ENCODE measurements at places on chromosomes 12 and 14.

GRCh38 chr12:86721713-86722397 lies 465.7 kb upstream of the MGAT4C start:
- no peak for DNase-seq

GRCh38 chr12:46461459-46461858 lies 88.9 kb upstream of the SLC38A2 start:
- DNase-seq: no peak

- DNase-seq: no peak
Measured at GRCh38 chr12:106780010-106780631, 5.6 kb downstream of the RIC8B start.

GRCh38 chr14:63764103-63764502 lies 36.2 kb upstream of the SGPP1 start:
- DNase-seq: no peak

GRCh38 chr14:82951171-82951570 lies 1417.5 kb upstream of the SEL1L start:
- no peak for DNase-seq

DNA sequence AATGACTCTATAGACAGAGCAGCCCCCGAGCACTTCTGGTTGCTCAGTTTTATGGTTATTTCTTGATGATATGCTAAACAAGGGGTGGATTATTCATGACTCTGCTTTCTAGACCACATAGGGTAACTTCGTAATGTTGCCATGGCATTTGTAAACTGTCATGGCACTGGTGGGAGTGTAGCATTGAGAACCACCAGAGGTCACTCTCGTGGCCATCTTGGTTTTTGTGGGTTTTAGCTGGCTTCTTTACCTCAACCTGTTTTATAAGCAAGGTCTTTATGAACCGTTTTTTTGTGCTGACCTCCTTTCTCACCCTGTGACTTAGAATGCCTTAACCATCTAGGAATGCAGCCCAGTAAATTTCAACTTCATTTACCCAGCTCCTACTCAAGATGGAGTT lies 1036.2 kb upstream of the FLRT2 start:
- DNase-seq: peak; percentile 23

DNA sequence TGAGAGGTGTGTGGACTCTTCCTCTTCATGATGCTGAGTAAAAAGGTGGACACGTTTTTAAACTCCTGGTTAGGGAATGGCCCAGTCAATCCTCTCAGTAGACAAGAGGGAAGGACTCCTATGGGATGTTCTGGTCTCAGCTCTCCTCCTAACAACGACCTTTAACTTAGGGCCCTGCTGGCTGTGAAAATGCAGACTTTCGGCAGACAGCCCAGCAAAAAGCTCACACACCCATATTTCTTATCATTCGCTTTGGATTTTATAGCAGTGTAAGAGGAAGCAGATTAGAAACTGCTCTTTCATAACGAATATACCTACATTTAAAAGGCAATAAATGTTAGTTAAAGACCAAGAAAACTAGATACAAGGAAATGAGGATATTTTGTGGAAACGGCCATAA lies 18.0 kb upstream of the YARS2 start:
- no peak for DNase-seq

DNA sequence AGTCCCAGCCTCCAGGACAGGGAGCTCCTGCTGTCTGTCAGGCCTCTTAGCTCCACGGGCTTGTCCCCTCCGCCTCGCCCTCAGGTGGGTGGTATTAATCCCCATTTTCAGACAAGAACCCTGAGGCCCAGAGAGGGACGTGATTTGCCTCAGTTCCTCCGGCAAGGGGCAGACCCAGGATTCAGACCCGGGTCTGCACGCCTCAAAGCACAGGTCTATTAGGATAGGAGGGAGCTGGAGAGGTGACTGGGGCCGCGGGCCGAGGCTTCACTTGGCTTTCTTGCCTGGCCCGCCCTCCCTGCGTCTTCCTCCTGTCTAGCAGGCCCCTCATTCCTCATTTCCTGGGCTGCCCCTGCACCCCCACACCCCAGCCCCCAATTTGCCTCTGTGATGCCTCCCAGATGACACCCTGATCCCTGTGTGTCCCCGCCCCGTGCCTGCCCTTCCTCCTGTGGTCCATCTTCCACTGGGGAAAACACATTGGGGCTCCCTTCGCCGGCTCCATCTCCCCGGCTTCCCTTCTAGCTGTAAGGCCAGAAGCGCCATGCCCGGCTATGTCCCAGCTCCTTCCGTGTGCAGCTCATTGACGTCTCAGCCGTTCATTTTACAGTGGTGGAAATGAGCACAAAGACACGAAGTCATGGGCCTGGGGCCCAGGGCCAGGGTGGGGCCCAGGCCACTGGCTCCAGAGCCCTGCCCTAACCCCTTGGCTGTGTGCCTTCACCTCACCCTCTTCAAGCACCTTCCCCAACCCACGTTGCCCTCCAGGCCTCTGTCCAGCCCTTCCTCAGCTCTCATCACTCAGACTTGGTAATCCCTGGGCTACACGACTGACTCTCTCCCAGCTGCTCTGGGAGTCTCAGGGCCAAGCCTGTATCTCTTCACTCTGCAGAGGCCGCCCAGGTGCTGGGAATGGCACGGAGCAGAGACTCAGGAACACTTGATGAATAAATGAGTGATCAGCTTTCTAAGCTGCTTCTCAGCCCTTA lies 15.5 kb upstream of the CYP46A1 start:
- DNase-seq: no peak

GRCh38 chr14:102993523-102993922 lies 63.8 kb downstream of the CDC42BPB start:
- peak; percentile 43 for DNase-seq

GRCh38 chr14:83711046-83711445 lies 1818.9 kb upstream of the FLRT2 start:
- DNase-seq: no peak

DNA sequence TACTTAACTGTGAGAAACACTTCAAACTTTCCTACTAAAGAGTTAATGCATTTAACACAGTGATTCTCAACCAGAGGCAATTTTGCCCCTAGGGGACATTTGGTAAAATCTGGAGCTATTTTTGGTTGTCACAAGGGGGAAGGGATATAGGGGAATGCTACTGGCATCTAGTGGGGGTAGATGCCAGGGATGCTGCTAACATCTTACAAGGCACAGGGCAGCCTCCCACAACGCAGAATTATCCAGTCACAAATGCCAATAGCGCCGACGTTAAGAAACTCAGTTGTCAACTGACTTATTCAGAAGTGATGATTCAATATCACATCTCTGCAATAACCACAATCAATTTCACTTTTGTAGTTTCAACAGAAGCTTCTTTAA lies 2.0 kb downstream of the EEA1 start:
- no peak for DNase-seq

DNA sequence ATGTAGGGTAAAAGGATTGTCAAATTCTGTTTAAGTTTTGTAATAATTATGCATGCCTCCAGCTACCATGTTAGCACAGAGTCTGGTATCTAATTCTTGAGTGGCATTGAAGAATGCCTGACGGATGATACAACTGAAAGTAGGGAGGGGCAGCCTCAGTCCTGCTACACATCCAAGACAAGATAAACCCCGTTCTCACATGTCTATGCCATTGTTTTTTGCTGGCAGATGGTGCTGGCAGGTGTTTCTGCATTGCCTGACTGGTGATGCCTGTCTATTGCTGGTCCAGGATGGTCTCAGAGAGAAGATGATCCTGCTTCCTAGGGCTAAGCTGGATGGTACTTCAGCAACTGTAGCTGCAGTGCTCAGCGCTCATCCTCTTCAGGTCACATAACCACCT lies 245.8 kb upstream of the NAV3 start:
- DNase-seq: no peak

DNA sequence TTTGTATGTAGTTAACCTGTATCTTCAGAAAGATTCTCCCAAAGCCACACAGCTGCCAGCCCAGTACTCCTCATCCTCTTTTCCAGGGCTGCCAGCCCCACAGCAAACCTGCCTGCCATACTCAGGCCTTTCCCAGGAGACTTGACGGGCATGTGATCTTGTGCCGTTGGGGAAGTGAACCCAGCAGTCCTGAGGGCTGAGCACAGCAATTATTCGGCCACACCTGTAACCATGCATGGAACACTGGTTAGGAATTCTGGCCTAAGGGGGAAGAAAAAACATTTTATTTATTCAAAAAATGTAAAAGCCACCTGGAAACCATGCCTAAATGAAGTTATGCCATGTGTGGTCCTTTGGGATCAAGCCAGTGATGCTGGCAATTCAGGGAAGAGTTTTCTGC lies 145.3 kb downstream of the GRIN2B start:
- DNase-seq: no peak

GRCh38 chr14:54784657-54785056 lies 118.0 kb downstream of the GCH1 start:
- no peak for DNase-seq
